Aorta (tissue), 5 donors: ENCODE measurements at places on chromosomes 3 and 15. TPM values are rescaled to one million over a fixed set of nuclear protein-coding genes. Genes with fewer than 3 reads are reported as not detected.

Gene TATDN2
- total RNA-seq = 36.3 TPM

Gene GP9
- total RNA-seq = not detected

Gene HIGD2B
- not detected for total RNA-seq

Gene GOLGA8G
- total RNA-seq = not detected

Gene TGFBR2
- total RNA-seq = 279 TPM

Gene GPR156
- total RNA-seq = 0.49 TPM

Gene CASR
- not detected for total RNA-seq
